ENCODE measurements at places on chromosomes 11 and 22.

DNA sequence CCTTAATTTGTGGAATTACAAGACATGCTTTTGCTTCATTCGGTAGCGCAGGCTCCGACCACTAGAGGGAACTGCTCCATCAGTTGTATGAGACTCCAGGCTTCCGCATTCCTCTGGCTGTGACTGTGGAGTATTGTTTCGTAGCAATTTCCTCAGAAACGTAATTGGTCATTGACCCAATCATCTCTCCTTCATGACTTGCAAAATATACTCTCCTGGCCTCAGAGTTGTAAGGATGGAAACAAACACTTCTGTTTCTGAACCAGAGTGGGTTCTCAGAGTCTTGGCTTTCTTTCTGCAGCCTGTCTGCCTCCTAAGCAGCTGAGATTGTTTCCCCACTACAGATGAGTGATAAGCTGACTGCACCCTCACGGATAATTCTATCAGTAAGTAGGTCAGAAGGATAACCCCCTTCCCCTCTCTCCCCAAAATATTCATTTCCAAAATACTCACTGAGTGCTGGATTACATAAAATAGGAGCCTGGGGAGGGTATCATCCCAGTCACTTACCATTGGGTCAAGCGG, 146.8 kb upstream of the ZC3H12C start:
- DNase-seq, result peak; percentile 81

DNA sequence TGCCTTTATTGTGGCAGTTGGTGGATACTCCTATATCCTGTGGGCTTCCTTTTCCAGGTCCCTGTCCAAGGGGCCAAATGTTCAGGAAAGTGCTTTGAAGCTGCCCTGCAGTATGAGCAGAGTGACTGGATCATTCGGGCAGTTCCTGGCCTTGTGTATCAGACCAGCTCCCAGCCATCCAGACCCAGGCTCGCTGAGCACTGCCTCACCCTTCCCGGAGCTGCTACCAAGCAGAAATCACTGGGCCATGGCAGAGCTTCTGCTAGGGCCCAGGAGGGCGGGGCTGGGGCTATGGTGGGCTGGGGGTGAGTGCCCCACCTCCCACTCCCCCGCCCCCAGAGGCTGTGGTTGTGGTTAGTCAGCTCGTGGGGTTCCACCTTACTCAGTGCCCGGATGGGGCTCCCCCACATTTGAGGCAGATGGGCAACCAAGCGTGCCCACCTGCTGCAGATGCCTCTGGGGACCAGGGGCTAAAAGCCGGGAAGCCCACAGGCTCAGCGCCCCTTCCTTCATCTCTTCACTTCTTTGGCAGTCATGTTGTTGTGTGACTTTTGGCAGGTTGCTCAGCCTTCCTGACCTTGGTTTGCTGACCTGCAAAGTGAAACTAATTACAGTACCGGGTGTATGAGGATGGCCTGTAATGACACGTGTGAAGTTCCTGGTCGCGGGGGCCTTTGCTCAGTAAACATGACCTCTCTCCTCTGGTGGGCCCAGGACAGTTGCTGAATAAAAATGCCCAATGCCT, 2.1 kb upstream of the LRRC32 start:
- no peak for DNase-seq

- DNase-seq, result no peak
Measured at GRCh38 chr11:118672846-118673245, 6.6 kb downstream of the TREH start.

DNA sequence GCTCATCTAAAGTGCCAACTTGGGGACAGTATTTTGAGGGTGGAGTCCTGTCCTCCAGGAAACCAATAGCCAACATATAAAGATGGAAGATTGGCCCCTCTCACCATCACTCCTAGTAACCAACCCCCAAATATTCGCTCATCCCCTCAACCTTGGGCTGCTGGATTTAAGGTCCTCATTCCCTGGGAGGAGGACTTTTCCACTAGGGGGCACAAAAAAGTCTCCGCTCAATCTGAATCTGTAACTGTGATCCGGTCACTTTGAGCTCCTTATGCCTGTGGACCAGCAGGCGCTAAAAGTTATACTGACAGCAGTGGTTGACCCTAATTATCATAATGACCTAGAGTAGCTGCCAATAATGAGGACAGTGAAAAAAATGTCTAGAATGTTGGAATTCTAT, 20.5 kb upstream of the CLPB start:
- DNase-seq, result peak; percentile 46

GRCh38 chr22:25747245-25747944, 5.4 kb downstream of the MYO18B start:
- no peak for DNase-seq

DNA sequence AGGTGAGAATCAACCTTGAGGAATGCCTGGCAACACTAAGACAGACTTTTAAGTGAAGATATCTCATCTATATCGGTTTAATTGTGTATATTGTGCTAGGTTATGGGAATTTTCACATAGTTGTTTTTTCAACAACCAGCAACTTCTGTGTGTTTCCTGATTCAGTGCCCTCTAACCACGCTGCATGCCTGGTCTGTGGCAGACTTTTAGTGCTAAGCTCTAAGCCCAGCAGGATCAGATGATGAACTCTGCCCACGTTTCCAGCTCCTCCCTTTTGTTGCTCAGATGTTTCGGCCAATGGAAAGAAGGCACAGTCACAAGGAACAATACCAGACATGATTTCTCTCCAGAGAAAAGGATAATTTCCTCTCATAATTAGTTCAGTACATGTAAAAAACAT, 1.4 kb upstream of the VWA5A start:
- DNase-seq, result no peak

DNA sequence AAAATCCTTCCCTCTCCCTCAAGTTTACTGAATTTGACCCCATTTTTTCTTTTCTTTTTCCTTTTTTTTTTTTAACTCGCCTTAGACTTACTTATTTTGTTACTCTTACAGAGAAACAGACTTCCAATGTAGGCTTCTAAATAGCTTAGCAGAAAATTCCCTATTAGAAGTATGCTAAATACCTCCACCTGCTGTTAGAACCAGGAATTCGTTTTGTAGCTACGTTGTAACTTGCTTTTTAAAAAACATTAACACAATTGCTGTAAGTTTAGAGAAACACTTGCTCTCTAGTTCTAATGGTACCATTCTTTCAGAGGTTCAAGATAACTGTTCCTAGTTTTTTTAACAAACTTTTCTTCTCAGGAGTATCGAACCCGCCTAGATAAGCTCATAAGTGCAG, 324.2 kb downstream of the DCDC1 start:
- peak; percentile 17 for DNase-seq

GRCh38 chr11:58742981-58743880, 11.5 kb upstream of the GLYAT start:
- DNase-seq, result no peak

DNA sequence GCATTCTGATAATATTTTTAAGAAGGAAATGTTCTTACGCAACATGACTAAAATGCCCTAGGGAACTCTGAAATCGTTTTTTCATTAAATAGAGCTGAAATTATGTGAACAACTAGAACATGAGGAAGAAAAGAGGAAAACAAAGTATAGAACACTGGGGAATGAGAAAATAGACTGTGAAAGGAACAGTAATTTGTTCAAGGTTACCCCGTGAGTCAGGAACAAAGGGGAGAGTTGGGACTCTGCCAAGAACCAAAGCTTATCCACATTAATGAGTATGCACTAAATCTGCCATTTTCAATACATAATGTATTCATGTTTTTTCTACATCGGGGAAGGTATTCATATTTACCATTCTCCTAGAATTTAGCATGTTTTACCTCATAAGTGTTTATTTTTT, 961.8 kb upstream of the CCDC90B start:
- DNase-seq, result no peak

GRCh38 chr11:119056421-119056999, 495 bp downstream of the HYOU1 start:
- peak; percentile 80 for DNase-seq

All from iPS-NIHi11 (cell line).